ENCODE measurements at places on chromosomes 5 and 9. TPM values are rescaled to one million over a fixed set of nuclear protein-coding genes. Genes with fewer than 3 reads are reported as not detected.

C5orf58 gene
- not detected for total RNA-seq

TAF11L10 gene
- total RNA-seq = not detected

DRD1 gene
- not detected for total RNA-seq

MYMK gene
- total RNA-seq = 8.9 TPM

ZNF189 gene
- 28.7 TPM for total RNA-seq

REEP2 gene
- 7.3 TPM for total RNA-seq

EQTN gene
- total RNA-seq = not detected

PFN3 gene
- not detected for total RNA-seq

FGF18 gene
- 3.1 TPM for total RNA-seq

LCN9 gene
- not detected for total RNA-seq

TMEM171 gene
- total RNA-seq = not detected

GLRA1 gene
- not detected for total RNA-seq

GPR150 gene
- total RNA-seq = under 0.01 TPM

MSX2 gene
- not detected for total RNA-seq

CD72 gene
- total RNA-seq = 2.1 TPM

MEIKIN gene
- total RNA-seq = 0.52 TPM

NUTM2G gene
- total RNA-seq = not detected

RNF208 gene
- not detected for total RNA-seq

OSTF1 gene
- 17.7 TPM for total RNA-seq

TTC39B gene
- total RNA-seq = 4.2 TPM

OBP2B gene
- total RNA-seq = not detected

PCDHGA6 gene
- 4.2 TPM for total RNA-seq

INIP gene
- total RNA-seq = 11.5 TPM

RIOK2 gene
- 23.5 TPM for total RNA-seq

PCDHGB1 gene
- 1.6 TPM for total RNA-seq

PTGS1 gene
- total RNA-seq = 2.6 TPM

ISOC1 gene
- 32.4 TPM for total RNA-seq

PDCD1LG2 gene
- 3.7 TPM for total RNA-seq

PCDHGA2 gene
- 1.6 TPM for total RNA-seq

LCN1 gene
- not detected for total RNA-seq

NANS gene
- total RNA-seq = 32.4 TPM

NDUFAF2 gene
- total RNA-seq = 9.9 TPM

SLC35D2 gene
- 14.6 TPM for total RNA-seq

ELP1 gene
- total RNA-seq = 24.5 TPM

SMIM32 gene
- total RNA-seq = under 0.01 TPM

CDKN2B-AS1 gene
- 0.52 TPM for total RNA-seq

CCDC127 gene
- total RNA-seq = 6.3 TPM

CSF2 gene
- not detected for total RNA-seq
